CD4-positive, alpha-beta T cell treated with Interleukin-10 for 1 hour (primary cell): ENCODE measurements at places on chromosomes 1 and 21.
A peak's percentile ranks its signal among the peaks of the same experiment; 100 is the strongest.

GRCh38 chr1:107649023-107649422 is 316.0 kb downstream of the VAV3 start:
- peak; percentile 4 for DNase-seq

DNA sequence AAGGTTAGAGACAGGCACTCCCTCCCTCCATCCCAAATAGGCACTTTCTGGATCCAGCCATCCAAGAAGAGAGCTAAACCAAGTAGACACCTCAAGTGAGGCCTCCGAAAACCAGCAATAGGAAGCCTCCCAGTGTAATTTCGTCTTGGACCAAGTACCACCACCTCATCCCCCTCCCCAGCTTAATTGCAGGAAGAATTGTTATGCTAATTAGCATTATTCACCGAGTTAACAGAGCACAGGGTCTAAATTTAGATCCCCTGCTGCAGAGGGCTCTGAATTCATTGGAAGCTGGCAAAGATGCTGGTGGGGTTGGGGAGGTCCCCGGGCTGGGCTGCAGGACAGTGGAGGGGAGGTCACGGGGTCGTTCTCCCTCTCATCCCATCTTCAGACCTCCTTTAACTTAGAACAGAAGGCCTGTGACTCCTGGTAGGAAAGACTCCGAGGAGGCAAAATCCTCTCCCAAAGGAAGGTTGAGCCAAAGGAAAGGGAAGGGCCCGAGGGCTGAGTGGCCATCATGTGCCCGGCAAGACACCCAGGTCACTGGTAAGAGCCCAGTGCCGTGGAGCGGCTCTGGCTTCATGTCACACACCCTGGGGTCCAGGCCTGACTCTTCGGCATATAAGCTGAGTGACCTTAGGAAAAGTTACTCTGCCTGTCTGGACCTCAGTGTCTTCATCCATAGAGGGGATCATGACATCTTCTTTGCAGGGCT is 209.2 kb upstream of the GRIK3 start:
- no peak for DNase-seq

DNA sequence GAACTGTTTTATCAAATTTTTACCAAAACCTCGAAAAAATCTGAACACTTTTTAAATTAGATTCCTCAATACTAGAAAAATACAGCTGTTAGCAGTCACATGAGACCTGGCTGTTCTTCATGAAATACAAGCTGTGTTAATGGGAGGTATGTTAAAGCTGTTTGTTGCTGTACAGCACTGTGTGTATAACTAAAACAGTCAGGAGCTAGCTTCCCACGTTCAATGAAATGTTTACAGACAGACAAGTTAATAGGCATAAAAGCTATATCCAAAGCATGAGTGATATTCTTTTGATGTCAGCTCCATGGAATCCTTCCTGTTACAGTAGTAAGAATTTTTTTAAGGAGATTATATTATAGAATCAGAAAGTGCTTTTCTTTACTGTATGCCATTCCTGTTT is 223.2 kb upstream of the FOXD3 start:
- DNase-seq: no peak

GRCh38 chr1:93865253-93865652 is 13.8 kb downstream of the DNTTIP2 start:
- no peak for DNase-seq

DNA sequence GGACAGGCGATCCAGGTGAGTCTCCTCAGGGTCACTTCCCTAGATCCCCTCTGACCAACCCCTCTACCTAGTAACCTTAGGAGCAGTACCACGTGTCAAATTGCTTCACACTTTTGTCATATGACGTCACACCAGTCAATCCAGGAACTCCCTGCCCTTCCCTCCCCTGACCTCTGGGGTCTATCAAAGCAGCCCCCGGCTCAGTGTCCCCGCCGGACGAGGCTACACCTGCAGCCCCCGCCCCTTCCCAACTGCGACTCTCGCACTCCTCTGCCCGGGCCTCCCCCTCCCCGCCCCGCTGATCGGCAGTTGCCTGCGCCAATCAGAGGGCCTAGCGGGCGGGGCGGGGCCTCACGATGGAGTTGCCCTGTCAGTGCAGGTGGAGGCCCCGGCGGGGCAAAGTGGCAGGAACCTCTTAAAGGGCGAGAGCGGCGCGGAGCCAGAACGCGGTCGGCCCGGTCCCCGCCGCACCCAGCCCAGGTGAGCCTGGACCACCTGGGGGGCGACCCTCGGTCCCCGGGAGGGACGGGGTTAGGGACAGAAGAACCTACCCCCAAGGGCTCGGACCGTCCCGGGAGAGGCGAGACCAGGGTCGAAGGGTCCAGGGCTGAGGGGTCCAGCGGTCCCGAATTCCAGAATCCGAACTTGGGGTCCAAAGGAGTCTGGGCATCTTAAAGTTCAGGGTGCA is 27.5 kb upstream of the EPB41 start:
- peak; percentile 92 for DNase-seq

DNA sequence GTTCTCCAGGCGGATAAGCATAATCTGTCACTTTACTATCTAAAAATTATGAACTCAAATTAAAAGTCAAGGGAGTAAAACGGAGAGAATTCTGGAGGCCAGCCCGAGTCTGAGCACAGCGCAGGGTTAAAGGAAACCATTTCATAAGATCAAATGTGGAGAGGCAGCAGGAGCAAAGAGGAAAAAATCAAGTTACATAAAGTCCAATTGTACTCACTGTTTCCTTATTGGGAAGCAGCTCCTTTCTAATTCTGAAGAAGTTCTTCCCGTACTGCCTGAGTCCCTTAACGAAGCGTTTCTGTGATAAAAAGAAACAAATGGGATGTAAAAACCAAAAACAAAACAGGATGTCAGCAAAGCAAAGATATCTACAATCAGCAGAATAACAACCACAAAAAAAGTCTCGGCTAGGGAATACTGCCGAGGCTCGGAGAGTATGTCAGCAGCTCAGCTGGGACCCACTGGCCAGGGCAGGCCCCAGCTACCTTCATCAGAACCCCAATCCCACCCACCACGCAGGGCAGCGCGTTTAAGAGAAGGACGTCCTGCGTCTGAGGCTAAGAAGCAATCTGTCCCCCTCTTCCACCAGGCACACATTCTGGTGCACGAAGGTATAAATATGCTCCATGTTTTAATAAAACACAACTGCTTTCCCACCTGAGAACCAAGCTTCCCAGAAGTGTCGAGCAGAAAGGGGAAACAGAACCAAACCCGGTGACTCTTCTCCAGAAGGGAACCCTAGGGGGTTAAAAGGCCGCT is 104.8 kb downstream of the SLC45A1 start:
- peak; percentile 16 for DNase-seq

- peak; percentile 63 for DNase-seq
These were observed 625.2 kb downstream of the LMO4 start for GRCh38 chr1:87953732-87954344.

DNA sequence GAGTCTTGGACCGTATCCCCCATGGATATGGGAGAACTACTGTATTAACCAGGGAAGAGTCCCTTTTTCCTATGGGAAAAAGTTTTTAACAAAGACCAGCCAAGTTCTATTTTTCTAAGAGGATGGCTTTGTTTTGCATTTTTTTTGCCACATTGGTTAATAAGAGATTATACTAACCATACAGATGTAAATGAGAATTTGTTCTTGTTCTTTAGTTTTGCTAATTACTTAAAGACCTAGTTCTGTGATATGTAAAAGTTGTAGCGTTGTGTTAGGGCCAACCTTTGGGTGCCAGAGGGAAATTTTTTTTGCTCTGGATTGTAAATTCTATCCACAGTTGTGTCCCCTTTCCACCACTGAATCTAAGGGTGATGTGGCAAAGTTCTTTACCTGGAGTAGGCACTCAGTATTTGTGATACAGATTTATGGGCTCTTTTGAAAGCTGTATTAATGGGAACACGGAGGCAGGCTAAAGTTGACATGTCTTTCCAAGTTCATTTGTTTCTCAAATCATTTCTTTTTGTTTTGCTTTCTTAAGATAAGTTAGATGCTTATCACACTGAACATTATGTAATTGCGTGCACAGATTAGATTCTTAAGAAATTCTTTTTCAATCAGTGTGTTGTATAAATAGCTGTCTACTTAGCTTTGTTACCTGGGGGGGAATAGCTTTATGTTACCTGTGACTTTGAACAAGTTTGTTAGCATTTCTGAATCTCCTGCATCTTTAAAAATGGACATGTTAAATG is 2.9 kb downstream of the SOAT1 start:
- DNase-seq: no peak

GRCh38 chr1:228839656-228840055 is 104.4 kb downstream of the RHOU start:
- no peak for DNase-seq

GRCh38 chr1:164614316-164614715 is 55.3 kb downstream of the PBX1 start:
- no peak for DNase-seq

DNA sequence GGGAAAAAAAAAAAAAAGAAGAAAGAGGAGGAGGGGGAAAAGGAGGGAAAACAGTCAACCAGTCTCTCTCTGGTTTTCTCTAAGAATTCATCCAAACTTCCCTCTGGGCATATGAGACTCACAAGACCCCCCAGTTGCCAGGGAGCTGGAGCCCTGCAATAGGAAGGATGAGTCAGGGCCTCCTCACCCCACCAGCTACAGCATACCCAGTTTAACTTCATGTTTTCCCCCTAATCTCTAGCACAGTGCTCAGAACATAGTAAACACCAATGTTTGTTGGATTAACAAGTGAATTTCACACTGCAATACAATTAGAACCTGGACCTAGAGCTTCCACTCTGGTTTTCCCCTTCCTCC is 7.8 kb downstream of the F11R start:
- DNase-seq: no peak

GRCh38 chr1:115041654-115042053 is 12.0 kb downstream of the TSHB start:
- no peak for DNase-seq

DNA sequence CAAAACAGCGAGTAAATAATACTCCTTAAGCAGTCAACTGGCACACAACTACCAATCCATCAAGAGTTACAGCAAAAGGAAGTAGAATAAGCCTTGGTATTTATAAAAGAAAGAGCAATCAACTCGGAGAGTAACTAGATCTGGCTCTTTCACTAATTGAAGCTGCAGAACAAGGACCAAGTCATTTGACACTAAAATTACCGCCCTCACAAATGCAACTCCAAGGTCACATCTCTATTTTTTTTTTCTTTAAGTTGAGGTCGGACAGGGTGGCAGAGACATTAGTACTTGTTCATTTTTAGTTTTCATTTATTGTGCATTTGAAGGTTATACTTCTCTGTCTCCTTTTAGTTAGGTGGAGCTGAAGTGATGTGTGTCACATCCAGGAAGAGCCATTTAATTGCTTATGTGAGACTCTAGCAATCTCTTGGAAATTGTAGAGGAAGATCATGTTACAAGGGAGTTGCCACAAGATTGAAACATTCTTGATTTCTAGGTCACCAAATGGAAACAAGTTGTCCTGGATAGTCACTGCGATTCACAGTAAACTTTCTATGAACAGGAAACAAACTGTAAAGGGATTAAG is 138.1 kb upstream of the ADAMTS5 start:
- DNase-seq: no peak

- no peak for DNase-seq
These were observed 9.1 kb downstream of the INKA2 start for GRCh38 chr1:111729946-111730681.

DNA sequence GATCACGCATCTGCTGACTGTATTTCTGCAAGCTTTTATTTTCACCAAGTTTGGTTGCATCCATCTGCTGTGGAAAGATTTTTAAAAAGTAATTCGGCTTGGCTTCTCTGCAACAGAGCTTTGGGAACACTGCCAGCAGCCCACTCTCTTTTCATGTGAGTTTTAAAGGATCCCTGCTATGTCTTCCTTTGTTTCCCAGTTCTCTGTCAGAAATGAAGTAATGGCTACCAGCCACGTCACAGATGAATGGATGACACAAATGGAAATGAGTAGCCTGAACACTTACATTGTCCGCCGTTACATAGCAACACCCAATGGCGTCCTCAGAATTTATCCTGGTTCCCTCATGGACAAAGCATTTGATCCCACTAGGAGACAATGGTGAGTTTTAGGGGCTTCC is 80.6 kb upstream of the RAVER2 start:
- no peak for DNase-seq

- no peak for DNase-seq
These were observed 526.9 kb downstream of the NEGR1 start for GRCh38 chr1:71755441-71755840.

DNA sequence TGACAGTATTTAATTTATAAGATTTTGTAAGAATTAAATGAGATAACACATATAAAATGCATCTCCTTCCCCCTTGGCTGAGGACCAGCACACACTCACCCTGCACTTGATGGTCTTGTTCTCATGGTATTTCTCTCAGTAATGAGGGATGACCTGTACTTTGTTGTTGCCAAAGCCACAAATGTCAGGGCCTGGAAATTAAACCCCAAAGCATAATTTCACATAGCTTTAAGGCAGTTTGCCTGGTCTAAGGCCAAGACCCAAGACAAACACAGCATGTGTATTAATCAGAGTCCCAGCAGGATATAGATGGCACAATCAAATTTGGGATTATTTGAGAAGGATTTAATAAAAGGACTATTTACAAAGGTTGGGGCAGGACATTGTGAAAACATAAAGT is 48.6 kb upstream of the EPS15 start:
- no peak for DNase-seq

- no peak for DNase-seq
These were observed 26.8 kb upstream of the ABCB10 start for GRCh38 chr1:229585338-229585737.

DNA sequence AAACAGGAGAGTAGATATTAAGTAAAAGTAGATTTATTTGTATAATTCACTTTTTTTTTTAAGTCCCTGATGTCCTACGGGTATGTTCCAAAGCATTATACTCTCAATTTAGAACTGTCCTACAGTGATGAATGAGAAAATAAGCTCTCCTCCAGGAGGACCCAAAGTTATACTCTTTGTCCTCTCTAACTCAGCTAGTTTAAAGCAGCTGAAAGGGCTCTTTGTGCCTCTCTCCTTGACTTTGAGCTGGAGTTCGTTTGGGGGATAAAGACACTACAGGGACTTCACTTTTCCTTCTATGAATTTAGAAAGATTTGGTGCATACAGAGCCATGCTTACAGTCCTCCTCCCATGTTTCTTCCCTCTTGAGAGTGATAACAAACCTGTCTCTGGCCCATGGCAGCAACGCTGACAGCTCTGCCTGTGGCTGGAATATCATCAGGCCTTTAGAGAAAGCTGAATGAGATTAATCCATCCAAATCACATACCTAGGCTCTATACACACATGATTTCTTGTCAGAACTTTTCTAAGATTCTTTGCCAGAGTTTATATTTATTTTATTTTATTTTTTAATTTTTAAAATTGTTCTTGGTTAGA is 134.3 kb downstream of the PIK3R3 start:
- no peak for DNase-seq

GRCh38 chr1:175129182-175129581 is 61.5 kb downstream of the TNN start:
- no peak for DNase-seq

GRCh38 chr21:32270748-32271147 is 8.1 kb downstream of the MIS18A start:
- DNase-seq: no peak

- peak; percentile 67 for DNase-seq
These were observed 36.9 kb downstream of the UMODL1 start for GRCh38 chr21:42107881-42108553.

GRCh38 chr1:100452641-100453040 is 85.3 kb upstream of the GPR88 start:
- peak; percentile 79 for DNase-seq

- DNase-seq: peak; percentile 33
These were observed 52.2 kb downstream of the SMYD2 start for GRCh38 chr1:214332946-214333798.
